MCF 10A (cell line): ENCODE measurements at places on chromosomes 5 and 9. TPM values are rescaled to one million over a fixed set of nuclear protein-coding genes. Genes with fewer than 3 reads are reported as not detected.

- DNase-seq, result no peak
Measured at GRCh38 chr5:150271923-150272322, 17.6 kb downstream of the CAMK2A start.

DNA sequence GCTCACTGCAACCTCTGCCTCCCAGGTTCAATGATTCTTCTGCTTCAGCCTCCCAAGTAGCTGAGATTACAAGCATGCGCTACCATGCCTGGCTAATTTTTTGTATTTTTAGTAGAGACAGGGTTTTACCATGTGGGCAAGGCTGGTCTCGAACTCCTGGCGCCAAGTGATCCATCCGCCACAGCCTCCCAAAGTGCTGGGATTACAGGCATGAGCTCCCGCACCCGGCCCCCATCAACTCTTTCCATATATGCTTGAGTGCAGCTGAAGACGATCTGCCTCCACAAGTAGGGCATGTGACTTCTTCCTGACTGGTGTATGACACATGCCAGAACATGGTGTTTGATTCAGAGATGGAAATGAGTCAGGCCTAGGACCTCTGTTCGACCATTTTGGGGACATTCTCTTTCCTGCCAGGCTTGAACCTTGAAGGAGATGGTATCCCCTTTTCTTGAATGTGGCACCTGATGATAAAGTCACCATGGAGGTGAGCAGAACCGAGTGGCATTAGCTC is 7.5 kb upstream of the CNOT6 start:
- DNase-seq, result no peak

The DPH7 gene
- 45.7 and 46.4 TPM in 2 replicates for total RNA-seq

The ROR2 gene
- 0.10 and 0.84 TPM in 2 replicates for total RNA-seq

GRCh38 chr9:106324053-106324585 is 538.8 kb upstream of the ZNF462 start:
- no peak for DNase-seq

The DND1 gene
- 4.3 and 5.1 TPM in 2 replicates for total RNA-seq

DNA sequence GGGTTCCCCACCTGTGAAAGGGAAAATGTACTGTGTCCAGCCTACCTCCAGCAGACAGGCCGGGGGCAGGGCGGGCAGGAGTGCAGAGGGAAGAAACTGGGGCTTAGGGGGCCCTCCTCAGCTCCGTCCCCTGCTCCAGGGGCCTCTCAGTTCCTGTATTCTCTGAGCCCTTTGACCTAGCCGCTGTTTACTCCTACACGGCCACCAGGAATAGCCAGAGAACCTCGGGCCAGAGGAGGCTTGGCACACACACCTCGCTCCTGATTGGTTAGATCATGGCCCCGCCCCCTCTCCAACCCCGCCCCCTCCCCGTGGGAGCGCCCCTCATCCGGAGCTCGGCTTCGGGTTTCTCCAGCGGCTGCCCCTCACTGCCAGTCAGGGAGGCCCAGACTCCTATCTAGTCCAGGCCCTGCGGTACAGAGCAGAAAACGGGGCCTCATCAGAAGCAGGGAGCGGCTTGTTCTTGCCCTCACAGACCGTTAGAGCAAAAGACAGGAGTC is 2.2 kb downstream of the ST6GALNAC6 start:
- no peak for DNase-seq

The SPATA31E1 gene
- not detected in 2 replicates for total RNA-seq

DNA sequence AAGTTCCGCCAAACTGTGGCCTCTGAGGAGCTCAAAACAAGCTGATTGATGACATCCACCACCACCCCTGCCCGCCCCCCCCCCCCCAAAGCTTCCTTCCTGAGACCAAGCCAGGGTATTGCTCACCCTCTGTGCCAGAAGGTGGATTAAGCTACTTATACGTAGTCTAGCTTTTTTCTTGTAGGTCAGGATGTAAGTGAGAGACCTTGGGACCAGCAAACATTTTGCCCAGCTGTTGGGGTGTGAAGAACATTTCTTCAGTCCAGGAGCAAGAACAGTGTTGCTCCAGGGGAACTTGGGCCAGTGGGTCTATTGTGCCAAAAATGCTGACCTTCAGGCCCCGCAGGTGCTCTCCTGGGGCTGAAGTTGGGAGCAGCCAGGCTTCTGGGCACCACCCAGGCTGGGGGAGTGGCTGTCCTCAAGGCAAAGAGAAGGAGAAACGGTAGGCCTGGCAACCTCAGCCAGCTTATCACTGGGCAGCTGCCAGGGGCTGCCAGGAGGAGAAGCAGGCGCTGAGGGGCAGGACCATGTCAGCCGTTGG is 18.0 kb downstream of the NEURL1B start:
- DNase-seq, result peak; percentile 30

DNA sequence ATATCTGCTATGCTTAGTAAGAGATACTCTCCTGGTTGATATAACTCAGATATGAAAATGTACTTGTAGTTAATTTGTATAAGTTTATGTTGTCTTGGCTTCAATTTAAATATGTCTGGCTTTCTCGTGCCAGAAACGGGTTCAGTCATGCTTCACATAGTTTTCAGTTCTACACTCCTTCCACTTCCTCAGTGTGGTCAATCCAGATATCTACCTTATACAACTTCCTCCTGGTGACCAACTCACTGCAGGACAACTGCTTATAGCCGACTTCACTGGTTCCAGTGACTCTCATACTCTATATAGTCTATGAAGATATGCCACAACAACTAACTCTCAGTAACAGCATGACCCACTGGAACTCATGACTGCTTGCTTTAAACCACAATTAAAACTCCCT is 690.4 kb downstream of the SLCO4C1 start:
- no peak for DNase-seq
